ENCODE measurements at places on chromosomes 16 and 17.
A peak's percentile ranks its signal among the peaks of the same experiment; 100 is the strongest.

DNA sequence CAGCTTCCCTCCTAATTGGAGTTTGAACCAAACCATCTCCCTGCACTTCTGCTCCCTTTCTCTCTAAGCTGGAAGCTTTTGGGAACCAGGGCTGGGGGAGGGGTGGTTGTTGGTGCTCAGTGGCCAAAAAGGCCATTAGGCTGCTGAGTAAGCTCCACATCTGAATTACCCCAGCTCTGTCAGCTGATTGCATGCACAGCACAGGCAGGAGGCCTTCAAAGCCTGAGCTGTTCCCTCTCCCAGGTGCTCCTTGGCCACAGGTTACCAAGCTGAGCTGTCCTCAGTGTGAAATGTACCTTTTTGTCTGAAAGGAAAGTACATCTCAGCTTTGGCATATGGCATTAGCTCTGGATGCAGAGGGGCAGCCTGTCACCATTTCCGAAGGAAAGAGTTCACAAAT is 6.2 kb upstream of the TBKBP1 start:
- DNase-seq, result peak; percentile 47

GRCh38 chr16:56382459-56382858 is 42.9 kb downstream of the AMFR start:
- no peak for DNase-seq

- no peak for DNase-seq
These were observed 65.6 kb downstream of the WIPI1 start for GRCh38 chr17:68391561-68392268.

DNA sequence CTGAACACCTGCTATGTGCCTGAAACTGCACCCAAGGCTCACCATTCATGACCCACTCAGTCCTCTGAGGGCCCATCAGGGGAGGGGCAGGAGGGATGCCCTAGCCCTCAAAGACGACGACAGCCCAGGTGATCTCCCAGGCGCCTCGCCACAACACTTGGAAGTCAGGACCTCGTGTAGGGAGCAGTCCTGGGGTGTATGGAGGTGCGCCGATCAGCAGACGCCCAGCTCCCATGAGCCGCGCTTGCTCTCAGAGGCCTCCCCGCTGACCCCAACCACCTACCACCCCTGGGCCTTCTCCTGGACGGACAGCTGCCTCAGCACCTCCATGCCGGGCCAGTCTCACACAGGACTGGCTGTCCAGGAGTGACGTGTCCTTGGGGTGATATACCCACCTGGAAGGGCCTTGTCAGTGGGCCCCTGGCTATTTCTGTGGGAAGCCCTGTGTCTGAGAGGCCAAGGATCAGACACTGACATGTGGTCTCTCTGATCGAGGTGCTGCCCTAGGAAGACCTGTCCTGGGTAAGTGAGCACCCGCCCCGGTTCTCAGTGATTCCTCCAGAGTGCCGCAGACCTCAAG is 26.7 kb downstream of the KDM8 start:
- DNase-seq, result no peak

GRCh38 chr17:50210240-50211225 is 9.1 kb upstream of the COL1A1 start:
- DNase-seq, result no peak

DNA sequence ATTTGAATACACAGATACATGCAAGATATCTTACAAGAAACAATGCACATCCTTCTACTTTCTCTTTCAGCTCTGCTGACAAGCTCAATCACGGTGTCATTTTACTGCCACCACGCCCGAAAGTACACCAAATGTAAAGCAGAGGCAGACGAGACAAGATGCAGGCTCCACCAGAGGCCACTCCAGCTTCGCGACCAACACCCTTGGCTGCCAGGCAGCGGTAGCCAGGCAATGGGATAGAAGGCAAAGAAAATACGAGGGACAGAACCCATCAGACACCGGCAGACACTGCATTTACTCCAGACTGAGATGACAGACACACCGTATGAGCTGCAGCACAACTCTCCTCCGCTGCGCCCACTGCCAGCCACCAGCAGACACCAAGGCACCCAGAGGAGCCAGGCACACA is 41.0 kb downstream of the USP22 start:
- peak; percentile 76 for DNase-seq

- DNase-seq, result no peak
These were observed 986 bp downstream of the HAPSTR1 start for GRCh38 chr16:9092282-9092977.

GRCh38 chr17:49061524-49061943 is 64.3 kb downstream of the IGF2BP1 start:
- DNase-seq, result no peak

DNA sequence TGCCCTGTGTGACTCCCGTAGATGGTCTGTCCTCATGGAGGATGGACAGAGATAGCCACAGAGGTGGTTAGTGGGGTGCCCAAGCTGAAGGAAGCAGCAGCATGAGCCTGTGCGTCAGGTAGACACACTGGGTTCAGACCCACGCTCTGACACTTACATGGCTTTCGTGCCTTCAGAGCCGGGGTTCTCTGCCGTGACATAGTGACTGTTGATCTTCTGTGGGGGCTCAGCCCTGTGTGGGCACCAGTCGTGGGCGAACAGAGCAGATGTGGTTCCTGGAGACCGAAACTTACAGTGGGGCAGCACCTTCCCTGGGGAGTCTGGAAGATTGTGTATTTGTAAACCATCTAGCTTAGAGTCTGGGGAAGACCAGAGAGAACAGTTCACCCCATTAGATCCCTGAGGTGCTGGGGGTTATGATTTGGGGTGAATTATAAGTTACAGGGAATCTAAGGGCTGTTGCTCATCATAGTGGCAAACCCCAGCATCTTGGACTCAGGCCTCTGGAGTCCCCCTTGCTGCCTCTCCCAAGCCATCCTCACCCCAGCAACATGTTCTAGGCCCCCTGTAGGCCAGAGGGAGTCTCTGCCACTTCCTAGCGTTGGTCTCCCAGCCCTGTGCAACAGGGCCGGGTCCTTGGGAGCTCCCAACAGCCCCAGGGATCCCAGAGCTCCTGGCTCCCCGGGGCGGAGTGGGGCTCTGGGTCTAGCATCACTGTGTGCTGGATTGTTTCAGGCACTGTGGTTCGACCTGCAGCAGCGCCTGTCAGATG is 28.6 kb downstream of the NECAB2 start:
- DNase-seq, result no peak

DNA sequence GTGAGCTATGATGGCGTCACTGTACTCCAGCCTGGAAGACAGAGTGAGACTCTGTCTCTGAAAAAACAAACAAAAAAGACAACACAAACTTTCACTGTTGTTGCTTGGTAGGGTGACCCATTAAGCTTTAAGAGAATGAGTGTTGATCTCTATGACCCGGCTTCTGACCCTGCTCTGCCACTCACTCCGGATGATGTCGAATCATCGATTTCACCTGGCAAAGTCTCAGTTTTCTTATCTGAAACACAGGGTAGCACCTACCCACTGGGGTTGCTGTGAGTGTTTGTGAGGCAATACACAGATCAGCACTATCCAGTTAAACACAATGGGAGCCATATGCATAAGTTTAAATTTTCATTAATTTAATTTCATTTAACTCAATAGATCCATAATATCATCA is 20.6 kb upstream of the IRF8 start:
- no peak for DNase-seq

DNA sequence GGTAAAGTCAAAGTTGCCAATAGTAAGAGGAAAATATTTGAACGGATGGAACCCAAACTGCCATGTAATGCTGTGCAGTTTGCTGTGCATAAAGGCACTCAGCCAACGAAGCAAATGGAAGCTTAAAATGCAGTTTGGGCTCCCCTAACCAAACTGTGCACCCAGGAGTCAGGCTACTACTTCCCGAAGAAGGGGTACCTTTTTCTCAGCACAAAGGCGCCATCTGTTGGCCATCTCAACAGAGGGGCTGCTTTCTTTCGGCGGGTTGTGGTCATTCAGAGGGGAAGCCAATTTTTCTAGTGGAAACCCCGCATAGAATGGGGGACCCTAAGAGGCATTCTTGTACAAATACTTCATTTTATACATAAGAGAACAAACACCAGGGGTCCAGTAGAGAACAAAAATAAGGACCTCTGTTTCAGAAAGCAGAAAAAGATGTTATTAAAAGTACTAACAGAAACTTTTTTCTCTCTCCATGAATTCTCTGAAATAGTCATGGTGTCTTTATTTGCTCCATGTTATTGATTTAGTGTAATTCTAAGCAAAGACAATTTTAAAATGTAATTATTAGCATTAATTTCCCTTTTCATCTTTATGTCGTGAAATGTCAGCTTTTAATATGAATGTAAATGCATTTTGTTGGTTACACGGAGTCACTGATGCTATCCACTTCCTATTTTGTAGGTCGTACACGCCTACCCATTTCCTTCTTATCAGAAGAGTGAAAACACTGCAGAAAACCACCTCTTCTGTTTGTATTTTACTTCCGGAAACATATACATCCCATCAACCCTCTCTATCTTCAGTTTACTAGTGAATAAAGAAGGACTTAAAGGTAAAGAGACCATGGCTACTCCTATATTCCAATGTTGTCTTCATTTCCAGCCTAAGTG is 453.3 kb downstream of the KCNJ2 start:
- peak; percentile 92 for DNase-seq

DNA sequence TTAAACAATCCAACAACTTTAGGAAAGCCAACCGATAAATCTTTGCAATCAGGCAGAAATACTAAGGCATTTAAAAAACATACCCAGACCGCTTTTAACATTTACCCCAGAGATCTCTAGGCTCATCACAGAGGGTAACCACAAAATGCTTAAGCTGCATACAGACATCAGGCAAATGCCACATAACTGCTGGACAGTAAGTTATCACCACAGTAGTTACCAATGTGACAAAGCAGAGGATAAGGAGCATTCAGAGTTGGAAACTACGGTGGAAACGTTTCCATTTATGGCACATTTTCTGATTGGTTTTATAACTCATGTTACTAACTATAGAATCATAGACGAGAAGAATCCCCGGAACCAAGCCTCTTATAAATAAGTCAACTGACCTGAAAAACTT is 77.5 kb downstream of the KANSL1 start:
- DNase-seq, result no peak

GRCh38 chr16:29730649-29731048 is 15.1 kb downstream of the C16orf54 start:
- no peak for DNase-seq

DNA sequence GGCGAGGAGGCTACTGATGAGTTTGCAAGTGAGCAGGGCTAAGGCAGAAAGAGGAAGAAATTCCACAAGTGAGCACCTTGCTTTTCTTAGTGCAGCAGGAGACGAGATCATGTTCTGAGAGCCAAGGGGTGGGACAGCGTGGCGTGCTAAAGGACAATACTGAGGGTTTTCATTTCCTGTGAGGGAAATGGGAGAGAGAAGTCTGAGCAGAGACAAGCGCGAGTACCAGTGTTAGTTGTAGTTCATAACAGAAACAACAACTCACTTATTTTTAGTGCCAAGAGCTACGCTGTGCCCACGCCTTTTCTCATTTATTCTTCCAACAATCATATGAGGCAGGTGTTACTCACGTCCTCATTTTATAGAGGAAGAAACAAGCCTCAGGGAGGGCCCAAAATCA is 2.3 kb downstream of the SPACA3 start:
- DNase-seq, result no peak

DNA sequence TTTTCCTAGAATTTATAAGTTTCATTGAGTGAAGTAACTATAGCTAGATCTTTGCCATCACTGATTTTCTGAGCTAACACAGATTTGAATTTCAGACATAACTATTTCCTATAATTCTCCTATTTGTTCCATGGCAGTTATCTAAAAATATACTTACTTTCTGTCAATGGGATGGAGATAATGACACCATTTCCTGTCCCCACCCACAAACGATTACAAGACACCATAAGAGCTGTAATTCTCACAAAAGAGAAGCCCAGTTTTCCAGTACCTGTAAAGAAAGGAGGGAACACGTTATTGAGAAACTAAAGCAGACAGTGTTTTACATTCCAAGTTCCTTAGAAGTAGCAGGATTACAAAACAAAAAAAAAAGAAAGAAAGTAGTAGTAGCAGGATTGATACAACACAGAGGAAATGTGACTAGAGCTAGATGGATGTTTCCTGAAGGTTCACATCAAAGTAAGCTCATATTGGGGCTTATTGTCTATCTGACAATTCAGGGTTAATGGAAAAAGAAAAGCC is 110.9 kb upstream of the TOB1 start:
- DNase-seq, result no peak

DNA sequence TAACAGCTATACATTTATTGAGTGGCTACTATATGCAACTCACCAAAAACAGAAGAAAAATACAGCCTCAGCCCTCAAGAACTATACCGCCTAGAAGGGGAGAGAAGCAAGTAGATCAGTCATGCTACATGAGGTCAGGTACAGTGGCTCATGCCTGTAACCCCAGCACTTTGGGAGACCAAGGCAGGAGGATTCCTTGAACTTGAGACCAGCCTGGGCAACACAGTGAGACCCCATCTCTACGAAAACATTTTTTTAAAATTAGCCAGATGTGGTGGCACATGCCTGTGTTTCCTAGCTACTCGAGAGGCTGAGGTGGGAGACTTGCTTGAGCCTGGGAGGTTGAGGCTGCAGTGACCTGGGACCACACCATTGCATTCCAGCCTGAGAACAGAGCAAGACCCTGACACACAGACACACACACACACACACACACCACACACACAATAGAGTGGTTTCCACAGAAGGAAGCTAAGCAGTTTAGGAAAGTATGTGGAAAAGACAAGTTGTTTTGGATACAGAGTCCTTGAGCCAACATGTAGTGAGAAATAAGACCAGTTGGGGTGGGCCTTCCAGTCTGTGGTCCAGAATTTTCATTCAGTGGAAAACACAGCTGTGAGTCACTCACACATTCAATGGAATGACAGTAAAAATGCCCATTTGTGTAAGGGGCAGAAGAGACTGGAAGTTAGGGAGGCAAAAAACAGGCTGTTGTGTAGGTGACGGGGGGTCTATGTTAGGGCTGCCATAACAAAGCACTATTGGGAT is 10.7 kb upstream of the SNTB2 start:
- DNase-seq, result no peak

GRCh38 chr17:44777394-44778348 is 18.9 kb downstream of the ADAM11 start:
- DNase-seq, result no peak

GRCh38 chr17:63558441-63558840 is 8.2 kb downstream of the DCAF7 start:
- DNase-seq, result no peak

GRCh38 chr16:14497245-14498082 is 132.6 kb downstream of the PARN start:
- DNase-seq, result no peak

DNA sequence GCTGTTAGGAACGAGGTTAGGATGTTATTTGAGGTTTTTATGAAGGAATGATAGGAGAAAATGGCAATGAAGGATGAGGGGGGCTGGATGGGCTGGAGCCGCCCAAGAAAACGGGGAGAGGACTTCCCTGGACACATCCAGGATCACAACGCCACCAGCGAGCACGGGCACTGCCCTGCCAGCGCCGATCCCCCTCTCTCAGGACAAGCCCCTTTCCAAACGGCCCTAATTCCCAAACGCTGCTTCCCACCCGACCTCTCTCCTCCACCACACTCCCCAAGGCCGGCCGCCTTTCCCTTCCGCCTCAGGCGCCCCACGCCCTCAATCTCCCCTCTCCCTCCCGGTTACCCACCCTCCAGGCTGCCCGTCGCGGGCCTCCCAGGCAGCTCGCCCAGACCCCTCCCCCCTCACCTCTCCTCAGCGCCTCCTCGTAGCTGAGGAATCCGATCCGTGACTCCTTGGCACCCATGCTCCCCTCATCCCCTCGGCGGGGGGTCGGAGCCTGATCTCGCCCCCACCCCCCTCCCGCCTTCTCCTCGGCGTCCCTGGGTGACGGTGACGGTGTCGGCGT is 377 bp downstream of the USP32 start:
- DNase-seq, result no peak
